Mesenteric fat pad (tissue), 1 donor: ENCODE measurements at places on chromosomes 12 and 14. TPM values are rescaled to one million over a fixed set of nuclear protein-coding genes. Genes with fewer than 3 reads are reported as not detected.

Gene OR6J1
- not detected for total RNA-seq

- peak; percentile 96 for DNase-seq
Measured at GRCh38 chr12:6336079-6336888, 5.6 kb downstream of the TNFRSF1A start.

DNA sequence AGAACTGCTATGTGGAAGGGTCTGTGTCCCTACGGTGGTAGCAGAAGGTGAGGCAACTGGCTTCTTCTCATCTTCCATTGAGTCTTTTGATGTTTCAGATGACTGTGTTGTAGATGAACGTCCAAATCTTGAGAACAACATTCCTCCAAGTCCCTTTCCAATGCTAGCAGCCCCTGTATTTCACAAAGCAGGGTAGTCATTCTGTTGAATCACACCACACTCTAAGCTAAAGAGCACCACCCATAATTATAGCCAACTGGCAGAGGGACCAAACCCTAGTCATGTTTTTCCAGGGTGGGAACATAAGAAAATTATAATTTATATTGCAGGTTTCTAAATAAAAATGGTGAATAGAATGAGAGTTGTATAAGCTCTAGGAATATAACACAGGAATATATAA, 98.7 kb downstream of the DDHD1 start:
- DNase-seq, result no peak

DNA sequence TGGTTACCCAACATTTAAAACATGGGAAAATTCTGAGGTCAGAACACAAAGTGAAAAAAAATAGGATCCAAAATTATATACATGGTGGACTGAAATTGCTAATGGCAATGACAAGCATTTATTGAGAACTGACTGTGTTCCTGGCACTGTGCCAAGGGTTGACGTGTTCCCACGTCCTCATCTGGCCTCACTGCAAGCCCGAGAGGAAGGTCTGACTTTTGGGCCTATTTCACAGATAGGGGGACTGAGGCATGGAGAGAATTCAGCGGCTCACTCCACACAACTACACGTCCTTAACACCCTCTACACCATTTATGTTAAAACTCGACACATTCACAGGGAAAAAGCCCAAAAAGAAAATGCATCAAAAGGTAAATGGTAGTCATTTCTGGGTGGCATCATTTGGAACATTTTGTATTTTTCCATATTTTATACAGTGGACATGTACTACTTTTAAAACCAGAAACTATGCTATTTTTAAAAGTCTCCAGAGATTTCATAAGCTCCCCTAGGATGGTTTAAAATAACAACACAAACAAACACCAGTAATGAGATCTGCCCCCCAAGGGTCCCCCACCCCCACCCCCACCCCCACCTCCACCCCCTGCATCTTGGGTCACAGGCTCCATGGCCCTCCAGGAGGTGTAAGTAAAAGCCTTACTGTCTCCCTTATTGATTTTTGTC, 27.7 kb downstream of the CLMN start:
- peak; percentile 92 for DNase-seq

Gene PSEN1
- 55.3 TPM for total RNA-seq

GRCh38 chr12:58877243-58877743, 43.0 kb downstream of the LRIG3 start:
- DNase-seq, result no peak

GRCh38 chr12:109109746-109110350, 6.5 kb upstream of the ACACB start:
- no peak for DNase-seq

DNA sequence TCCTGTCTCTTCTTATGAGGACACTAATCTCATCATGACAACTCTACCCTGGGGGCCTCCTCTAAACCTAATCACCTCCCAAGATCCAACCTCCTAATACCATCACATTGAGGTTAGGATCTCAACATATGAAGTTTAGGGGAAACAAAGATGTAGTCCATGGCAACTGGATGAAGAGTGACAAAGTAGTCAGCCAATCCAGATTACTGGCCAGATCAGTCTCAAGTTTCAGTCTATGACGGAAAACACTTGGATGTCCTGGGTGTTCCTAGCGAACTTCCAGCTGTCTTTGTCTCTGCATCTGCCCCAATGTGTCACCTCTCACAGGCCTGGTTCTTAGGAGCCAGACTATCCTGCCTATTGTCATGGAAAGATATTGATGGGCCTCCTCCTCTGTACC, 630.8 kb downstream of the AACS start:
- no peak for DNase-seq

- DNase-seq, result peak; percentile 92
Measured at GRCh38 chr14:91317381-91318308, 73.1 kb upstream of the GPR68 start.

Gene PPP4R4
- total RNA-seq, result 0.13 TPM

- DNase-seq, result no peak
Measured at GRCh38 chr14:45705940-45706534, 453.0 kb upstream of the MIS18BP1 start.

DNA sequence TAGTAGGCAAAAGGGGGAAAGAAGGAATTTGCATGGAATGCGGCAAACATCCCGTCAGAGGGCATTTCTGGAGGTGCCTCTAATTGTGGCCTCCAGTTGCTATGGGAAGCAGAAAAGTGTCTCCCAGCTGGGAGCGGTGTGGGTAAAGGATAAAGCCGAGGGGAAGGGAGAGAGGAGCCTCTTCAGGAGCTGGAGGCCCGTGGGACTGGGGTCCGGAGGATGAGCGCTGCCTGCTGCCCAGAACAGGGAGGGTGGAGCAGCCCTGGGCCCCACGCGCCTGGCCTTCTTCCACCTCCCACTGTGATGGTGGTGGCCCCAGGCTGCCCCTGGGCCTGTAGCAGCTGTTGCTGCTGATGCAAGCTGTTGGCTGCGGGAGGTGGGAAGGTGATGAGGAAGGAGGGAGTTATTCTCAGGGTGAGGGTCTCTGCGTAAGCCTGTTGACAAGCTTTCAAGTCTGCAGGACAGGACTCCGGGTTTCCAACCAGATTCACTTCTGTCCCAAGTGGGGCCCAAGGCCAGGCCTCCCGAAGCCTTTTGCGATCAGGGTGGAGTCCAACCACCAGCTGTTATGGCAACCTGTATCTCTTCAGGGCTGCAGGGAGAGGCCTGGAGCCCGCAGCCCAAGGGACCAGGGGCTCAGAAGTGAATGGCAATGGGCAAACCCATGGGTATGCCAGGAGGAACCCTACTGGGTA, 19.1 kb upstream of the PGF start:
- no peak for DNase-seq

DNA sequence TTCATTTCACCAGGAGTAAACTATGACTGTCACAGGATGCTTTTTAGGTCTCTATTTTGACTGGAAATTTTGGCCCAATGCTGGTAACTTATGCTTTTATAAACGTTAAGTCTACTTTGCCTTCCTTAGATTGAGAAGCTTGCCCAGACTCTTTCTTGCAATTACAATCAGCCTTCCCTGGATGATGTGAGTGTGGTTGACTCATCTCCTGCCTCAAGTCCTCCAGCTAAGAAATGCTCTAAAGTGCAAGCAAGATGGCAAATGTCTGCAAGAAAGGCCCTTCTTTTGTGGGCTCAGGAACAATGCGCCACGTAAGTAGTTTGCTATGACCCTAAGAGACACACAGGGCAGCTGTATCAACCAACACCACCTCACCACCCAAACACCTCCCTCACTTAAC, 96.9 kb downstream of the SYNE2 start:
- DNase-seq, result no peak

Gene TSFM
- 32.7 TPM for total RNA-seq

DNA sequence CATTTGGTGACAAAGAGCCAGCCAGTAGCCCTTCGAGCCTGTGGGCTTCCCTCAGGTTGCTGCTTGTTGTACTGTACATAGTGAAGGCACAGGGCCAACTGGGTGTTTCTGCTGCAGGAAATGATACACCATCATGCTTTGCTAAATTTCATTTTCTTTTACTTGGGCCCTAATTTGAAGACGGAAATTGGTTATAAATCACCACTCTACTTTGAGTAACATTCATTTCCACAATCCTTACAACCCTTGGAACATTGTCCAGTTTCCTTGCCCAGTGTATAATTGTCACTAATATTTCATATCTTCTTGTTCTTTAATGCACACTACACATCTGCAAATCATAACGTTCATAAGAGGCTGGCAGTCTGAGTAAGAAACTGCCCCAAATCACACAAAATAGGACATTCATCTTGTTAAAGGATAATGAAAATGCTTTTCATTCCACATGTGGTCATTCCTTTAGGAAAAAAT, 30.2 kb downstream of the MSRB3 start:
- DNase-seq, result no peak

DNA sequence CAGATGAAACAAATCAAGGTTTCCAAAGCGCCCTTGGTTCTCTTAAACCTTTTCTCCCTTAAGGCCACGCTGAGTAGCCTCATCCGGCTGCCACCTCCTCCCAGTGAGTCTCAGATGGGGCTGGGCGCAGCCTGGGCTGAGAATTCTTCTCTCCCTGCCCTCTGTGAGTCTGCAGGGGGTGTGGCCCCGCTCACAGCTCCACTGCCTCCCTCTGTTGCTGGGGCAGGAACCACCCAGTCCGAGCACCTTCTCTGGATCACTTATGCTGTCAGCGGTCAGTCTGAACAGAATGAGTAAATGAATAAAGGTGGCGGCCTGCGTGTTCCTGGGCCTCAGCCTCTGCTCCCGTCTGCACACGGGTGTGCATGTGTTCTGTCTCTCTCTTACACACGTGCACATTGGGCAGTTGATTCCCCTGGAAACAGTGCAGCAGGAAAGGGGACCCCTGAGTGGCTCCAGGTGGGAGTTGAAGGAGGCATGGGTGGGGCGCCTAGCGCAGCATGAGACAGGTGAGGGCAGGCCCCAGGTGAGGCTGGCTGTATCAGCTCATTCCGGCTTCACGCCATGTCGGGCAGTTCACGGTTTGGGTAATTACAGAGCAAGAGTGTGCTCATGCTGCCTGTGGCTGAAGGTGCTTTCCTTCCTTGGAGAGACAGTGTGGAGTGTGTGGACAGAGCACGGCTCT, 4.3 kb downstream of the PAPLN start:
- peak; percentile 79 for DNase-seq

- DNase-seq, result no peak
Measured at GRCh38 chr12:117507548-117507947, 146.1 kb upstream of the NOS1 start.

- DNase-seq, result no peak
Measured at GRCh38 chr12:21989819-21990412, 48.7 kb upstream of the ABCC9 start.

DNA sequence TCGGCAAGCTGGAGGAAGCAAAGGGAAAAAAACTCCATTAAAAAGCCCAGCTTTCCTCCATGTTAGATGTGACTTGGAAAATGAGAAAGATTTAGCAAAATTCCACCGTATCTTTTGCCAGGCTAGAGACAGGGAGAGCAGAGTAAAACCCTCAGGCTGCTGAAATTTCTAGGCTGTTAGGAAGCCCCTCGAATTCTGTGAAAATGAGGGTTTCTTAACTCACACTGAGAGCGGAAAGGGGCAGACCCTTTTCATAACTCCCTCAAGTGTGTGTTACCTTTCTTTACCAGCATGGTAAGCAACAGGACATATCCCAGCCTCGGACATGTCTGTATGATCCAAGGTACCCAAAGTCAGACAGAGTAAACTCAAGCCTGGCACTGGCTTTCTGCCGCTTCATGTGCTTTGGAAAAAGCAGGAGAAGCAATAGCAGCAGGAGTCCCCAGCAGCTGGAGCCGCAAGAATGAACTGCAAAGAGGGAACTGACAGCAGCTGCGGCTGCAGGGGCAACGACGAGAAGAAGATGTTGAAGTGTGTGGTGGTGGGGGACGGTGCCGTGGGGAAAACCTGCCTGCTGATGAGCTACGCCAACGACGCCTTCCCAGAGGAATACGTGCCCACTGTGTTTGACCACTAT, at the start of gene RHOJ:
TSS of gene RHOJ (plus strand) at position 37 of the 637 bp plus-strand sequence. CDS start at position 464, 427 bp downstream.
- no peak for DNase-seq

DNA sequence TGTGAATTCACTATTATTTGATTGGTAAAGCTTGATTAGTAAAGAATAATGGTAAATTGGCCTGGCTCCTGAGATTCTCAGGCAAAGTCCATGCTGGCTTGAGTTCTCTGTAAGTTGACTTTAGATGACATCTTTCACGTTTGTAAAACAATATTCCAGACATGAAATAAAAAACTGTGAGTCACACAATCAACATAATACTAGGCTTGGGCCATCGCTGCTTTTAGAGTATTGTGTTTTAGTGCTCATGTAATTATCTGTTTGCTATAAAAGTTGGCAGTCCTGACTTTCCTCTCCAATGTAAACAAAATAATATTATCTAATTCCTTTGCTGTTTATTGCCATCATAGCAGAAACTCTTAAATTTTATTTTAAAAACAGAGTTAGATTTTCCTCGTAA, 3.9 kb upstream of the TBC1D30 start:
- DNase-seq, result no peak

DNA sequence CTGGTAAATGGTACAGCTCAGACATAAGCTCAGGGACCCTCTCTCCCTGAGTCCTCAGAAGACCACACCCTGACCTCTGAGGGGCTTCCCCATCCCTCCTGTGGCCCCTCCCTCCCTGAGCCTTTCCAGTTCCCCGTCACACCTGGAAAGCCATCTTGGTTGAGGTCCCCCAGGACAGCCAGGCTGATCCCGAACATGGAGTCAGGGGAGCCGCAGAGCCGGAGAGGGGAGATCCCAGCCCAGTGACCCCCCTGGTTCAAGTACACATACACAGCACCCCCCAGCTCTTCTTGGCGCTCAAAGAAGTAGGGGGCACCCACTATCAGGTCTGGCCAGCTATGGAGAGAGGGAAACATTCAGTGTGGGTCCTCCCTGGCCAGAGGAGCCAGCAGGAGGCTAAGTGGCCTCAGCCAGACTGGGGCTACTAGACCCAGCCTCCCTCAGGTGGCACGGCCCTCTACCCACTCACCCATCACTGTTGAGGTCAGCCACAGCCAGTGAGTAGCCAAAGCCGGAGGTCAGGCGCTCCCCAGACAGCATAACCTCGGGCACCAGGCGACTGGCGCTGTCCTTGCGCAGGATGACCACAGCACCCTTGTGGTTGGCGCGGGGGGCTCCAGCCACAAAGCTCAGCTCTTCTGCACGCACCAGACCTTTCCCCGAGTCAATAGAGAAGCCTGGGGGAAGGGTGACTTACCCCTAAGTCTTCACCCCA, 9.3 kb downstream of the ITGA7 start:
- peak; percentile 64 for DNase-seq

GRCh38 chr12:62194616-62195015, 65.6 kb upstream of the USP15 start:
- no peak for DNase-seq

- no peak for DNase-seq
Measured at GRCh38 chr12:86662464-86662863, 406.3 kb upstream of the MGAT4C start.
